ENCODE measurements at places on chromosomes 5 and 9.
A peak's percentile ranks its signal among the peaks of the same experiment; 100 is the strongest.

DNA sequence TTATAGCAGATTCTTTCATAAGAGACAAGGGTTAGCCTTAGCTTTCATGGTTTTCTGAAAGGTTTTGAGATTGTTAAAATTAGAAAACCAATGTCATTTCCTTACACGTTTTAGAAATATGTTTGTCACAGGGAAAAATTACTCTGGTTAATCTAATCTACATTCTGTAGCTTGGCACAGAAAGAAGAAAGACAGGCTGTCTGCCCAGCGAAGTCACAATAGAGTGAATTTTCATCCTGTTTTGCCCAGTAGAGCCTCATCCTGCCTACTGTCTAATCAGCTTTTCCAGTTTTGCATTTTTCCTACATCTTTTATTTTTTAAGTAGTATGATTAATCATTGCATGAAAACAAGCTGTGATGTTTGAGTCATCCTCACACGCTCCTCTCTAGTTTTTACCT, 688.8 kb downstream of the MTRR start:
- H3K4me1 ChIP-seq: no peaks in the 10 kb centered on the region
- no peaks in the 10 kb centered on the region for H3K27me3 ChIP-seq
- H3K36me3 ChIP-seq: no peaks in the 10 kb centered on the region

DNA sequence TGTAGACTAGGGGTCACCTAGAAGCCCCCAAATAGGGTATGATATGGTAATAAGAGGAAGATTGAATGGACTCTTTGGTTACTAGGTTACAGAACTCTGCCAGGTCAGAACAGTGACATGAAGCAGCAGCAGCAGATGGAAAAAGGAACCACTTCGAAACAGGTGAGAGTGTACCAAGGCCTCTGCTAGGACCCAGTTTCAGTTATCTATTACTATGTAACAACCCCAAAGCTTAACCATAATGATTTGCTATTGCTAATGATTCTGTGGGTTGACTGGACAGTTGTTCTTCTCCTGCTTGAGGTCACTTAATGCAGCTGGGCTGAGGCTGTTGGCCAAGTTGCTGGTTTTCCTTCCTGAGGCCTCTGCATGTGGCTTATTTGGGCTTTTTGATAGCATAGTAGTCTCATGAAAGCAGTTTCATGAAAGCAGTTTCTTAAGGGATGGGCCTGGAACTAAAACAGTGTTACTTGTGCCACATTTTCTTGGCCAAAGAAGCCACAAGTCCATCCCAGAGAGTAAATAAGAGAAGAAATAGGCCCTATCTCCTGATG, 17.6 kb downstream of the C9orf43 start:
- H3K4me1 ChIP-seq: peaks cover 4% of the 10 kb centered on the region
- H3K36me3 ChIP-seq: peaks cover 5% of the 10 kb centered on the region
- no peak overlapping the region for H3K27ac ChIP-seq
- H3K4me3 ChIP-seq: no peak overlapping the region

GRCh38 chr5:42948961-42949347, 91.2 kb downstream of the ANXA2R start:
- H3K4me1 ChIP-seq: peaks cover 51% of the 10 kb centered on the region
- no peak for DNase-seq
- no peaks in the 10 kb centered on the region for H3K27me3 ChIP-seq
- H3K4me3 ChIP-seq: peak overlapping the region; percentile 74
- H3K27ac ChIP-seq: peak overlapping the region; percentile 89

- no peak overlapping the region for H3K4me3 ChIP-seq
- no peak overlapping the region for H3K27ac ChIP-seq
- no peaks in the 10 kb centered on the region for H3K36me3 ChIP-seq
- H3K4me1 ChIP-seq: peaks cover 11% of the 10 kb centered on the region
- no peak for DNase-seq
These were observed 8.4 kb downstream of the NDUFS4 start for GRCh38 chr5:53568871-53569270.

DNA sequence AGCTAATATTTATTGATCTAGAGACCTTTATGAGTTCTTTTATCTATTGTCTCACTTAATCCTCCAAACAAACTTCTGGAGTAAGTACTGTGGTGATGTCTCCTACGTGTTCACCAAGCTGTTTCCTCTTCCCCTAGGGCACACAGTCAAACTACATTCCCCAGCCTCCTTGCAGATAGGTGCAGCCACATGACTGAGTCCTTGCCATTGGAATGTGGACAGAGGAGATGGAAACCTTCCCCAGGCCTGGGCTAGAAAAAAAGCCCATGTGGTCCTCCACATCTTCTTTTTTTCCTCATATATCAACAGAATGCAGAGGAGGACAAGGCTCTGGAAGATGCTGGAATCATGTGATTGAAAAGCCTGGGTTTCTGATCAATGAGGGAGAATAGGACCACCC, 88.0 kb downstream of the ANKRD55 start:
- no peak for DNase-seq
- no peaks in the 10 kb centered on the region for H3K27me3 ChIP-seq
- no peaks in the 10 kb centered on the region for H3K36me3 ChIP-seq
- no peak overlapping the region for H3K27ac ChIP-seq
- peaks cover 19% of the 10 kb centered on the region for H3K4me1 ChIP-seq

- no peaks in the 10 kb centered on the region for H3K36me3 ChIP-seq
- H3K27me3 ChIP-seq: no peaks in the 10 kb centered on the region
- DNase-seq: peak; percentile 97
- H3K4me1 ChIP-seq: peaks cover 27% of the 10 kb centered on the region
- H3K27ac ChIP-seq: peak overlapping the region; percentile 97
- peak overlapping the region; percentile 97 for H3K4me3 ChIP-seq
These were observed 500 bp upstream of the GNAQ start for GRCh38 chr9:78031893-78032729.

DNA sequence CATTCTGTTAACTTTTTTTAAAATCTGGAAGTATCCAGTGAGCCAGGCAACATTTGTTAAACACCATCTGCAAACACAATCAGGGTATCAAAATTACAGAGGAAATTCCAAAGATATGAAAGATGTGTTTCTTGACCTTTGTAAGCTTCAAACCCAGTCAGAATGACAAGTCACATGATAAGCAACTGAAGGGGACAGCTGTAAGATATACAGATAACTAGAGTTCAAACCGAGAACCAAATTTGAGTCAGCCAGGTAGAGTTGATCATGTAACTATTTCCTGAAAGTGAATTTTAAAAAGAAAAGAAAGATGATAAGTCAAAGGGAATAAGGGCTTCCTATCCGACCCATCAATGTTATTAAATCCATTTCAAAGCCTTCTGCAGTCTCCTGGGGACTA, 196.2 kb downstream of the DEPDC1B start:
- H3K27me3 ChIP-seq: no peaks in the 10 kb centered on the region
- H3K4me3 ChIP-seq: no peak overlapping the region
- DNase-seq: no peak
- H3K27ac ChIP-seq: no peak overlapping the region
- H3K36me3 ChIP-seq: no peaks in the 10 kb centered on the region

DNA sequence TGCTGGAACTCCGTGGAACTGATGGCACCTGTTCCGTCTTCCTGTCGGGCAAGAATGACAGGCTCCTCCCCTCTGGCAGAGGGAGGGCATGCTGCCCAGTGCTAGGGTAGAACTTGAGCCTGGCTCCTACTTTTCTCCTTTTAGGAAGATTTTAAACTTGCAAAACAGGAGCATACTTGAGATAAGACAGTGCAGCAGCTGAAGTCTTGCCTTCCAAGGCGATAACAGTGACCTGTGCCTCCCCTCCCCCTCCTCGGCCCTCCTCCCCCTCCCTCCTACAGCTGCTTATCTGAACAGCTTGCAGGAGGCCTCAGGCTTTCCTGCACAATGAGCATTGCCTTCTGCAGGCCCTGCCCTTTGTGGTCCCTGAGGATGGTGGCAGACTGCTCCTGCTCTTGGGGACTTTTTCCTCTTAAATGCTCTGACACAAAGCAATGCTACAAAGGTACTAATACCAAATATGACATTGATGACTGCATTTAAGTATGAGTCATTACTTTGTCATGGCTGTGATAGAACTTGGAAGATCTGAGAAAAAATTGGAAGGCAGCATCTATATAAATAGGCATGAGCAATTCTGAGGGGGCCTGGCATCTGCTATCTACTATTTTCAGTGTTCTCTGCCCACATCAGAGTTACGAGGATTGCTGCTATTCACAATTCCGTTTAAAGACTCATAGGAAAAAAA, 2.0 kb downstream of the GADD45G start:
- DNase-seq: peak; percentile 84
- H3K36me3 ChIP-seq: no peaks in the 10 kb centered on the region
- H3K4me3 ChIP-seq: peak overlapping the region; percentile 73
- peaks cover 4% of the 10 kb centered on the region for H3K27me3 ChIP-seq

DNA sequence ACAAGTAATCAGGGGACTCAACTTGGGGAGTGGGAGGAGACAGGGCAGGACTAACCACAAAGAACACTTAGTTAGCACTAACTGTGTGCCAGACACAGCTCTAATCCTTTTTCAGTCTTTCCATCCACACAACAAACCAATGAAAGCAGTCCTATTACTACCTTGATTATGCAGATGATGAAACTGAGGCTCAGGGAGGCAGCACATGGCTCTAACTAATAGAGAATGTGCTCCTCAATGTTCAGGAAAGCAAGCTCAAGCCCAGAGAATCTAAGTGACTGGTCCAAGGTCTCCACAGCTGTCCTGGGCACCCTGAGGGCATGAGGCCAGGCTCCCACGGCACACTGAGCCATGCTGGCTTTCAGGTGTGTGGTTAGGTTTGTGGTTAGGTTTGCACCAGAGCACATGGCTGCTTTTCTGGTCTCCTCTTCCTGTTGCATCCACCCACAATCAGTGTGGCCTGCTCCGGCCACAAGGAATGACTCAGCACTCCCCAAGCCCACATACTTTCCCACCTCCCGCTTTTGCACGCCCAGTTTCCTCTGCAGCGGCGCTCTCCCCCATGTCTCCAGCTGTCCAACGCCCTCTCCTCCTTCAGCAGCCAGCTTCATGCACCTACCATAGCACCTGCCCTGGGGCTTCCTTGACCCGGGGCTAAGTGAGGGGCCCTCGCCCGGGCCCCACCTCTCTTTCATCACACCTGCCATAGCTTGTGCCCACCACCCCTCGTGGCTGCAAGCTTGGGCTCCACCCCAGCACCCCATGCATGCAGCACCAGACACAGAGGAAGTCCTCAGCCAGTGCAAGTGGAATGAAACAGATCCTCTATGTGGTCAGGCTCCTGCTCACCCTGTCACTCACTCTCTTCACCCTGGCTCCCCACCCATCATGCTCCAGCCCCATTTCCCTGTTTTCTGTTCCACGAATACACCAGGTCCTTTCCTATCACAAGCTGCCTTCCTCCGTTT, 133.1 kb downstream of the GABBR2 start:
- no peaks in the 10 kb centered on the region for H3K36me3 ChIP-seq
- H3K27me3 ChIP-seq: peaks cover 7% of the 10 kb centered on the region
- H3K4me3 ChIP-seq: peak overlapping the region; percentile 43
- peaks cover 3% of the 10 kb centered on the region for H3K4me1 ChIP-seq
- DNase-seq: peak; percentile 86
- no peak overlapping the region for H3K27ac ChIP-seq

DNA sequence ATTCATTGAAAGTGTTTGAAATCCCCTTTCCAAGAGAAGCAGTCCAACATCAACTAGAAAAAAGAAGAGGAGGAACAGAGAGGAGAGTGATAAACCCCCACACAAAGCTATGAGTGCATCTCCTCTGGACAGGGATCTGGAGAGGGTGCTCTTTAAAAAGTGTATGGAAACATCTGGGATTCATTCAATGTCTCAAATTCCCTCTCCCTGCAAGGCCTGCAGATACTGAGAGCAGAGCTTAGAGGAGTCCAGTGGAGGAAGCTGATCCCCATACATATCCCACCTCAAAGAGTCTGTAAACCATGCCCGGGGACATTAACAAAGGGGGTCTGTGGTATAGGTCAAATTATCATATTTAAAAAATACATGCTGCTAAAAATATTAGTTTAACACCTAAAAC, 2.2 kb downstream of the SPOCK1 start:
- H3K27ac ChIP-seq: no peak overlapping the region
- H3K4me3 ChIP-seq: no peak overlapping the region
- H3K4me1 ChIP-seq: peaks cover 4% of the 10 kb centered on the region
- H3K27me3 ChIP-seq: peaks cover 39% of the 10 kb centered on the region

GRCh38 chr5:181084621-181085195, 44.6 kb downstream of the BTNL9 start:
- H3K36me3 ChIP-seq: no peaks in the 10 kb centered on the region
- DNase-seq: no peak
- no peaks in the 10 kb centered on the region for H3K4me1 ChIP-seq
- H3K27ac ChIP-seq: no peak overlapping the region

GRCh38 chr9:69495296-69495695, 170.3 kb downstream of the ENTREP1 start:
- no peak overlapping the region for H3K4me3 ChIP-seq
- H3K27me3 ChIP-seq: no peaks in the 10 kb centered on the region
- DNase-seq: no peak
- H3K36me3 ChIP-seq: no peaks in the 10 kb centered on the region
- no peak overlapping the region for H3K27ac ChIP-seq

DNA sequence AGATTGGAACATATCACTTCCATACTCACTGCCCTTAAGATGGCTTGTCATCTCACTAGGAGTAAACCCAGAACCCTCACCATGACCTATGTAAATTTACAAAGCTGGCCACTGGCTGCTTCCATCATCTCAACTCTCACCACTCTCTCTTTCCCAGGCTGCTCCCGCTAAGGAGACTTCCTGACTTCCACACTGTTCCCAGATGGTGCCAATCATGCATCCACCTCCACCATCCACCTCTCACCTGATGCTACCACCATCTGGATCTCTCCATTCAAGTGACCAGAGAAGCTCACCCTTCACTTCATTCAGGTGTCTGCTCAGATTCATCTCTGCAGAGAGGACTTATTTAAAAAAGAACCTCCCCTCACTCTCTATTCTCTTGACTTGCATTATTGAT, 91.3 kb downstream of the HTR4 start:
- H3K4me3 ChIP-seq: no peak overlapping the region
- no peaks in the 10 kb centered on the region for H3K36me3 ChIP-seq
- no peak overlapping the region for H3K27ac ChIP-seq
- no peaks in the 10 kb centered on the region for H3K27me3 ChIP-seq
- DNase-seq: no peak

DNA sequence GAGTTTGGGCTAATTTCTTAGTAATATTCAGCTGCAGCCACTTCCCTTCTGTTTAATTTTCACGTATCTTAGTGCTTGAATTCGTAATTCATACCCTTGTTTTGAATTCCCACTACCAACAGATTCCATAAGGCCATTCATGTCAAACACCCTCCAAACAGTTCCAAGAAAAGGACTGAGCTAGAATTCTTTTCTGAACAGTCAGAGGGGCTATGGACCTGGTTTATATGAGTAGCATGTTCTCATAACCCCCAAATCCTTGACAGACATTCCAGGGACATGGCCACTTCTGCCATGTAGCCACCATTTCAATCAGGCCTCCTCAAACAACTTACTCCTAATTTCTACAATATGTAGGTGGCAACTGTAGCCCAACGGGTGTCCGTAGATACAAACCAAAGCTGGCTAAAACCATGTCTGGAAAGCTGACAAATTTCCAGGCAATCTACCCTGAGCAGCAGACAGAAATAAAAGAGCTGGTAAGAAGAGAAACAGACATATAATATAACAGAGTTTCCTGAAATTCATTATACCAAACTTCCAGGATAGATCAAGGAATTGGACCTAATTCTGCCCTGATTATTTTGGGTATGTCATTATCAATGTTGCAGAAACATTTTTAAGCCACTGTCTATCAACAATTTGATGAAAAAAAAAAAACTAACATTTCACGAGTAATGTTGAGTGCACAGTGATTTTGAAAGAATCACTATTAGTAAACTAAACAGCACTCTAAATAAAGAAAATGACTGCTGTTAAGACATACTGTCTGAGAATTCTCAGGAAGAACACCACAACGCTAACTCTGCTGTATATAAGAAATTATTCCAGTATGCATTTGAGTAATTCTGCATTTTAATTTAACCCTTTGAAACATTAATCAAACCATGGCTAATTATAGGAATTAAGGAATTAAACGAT, 40.7 kb downstream of the EBF1 start:
- no peak for DNase-seq
- no peak overlapping the region for H3K4me3 ChIP-seq
- no peaks in the 10 kb centered on the region for H3K4me1 ChIP-seq
- no peaks in the 10 kb centered on the region for H3K36me3 ChIP-seq
